Adrenal gland (tissue), 19 donors: ENCODE measurements at places on chromosomes 7 and 10.

GRCh38 chr7:14818871-14819270 is 83.7 kb downstream of the DGKB start:
- no peaks in the 10 kb centered on the region for H3K36me3 ChIP-seq
- H3K4me1 ChIP-seq: no peaks in the 10 kb centered on the region
- H3K4me3 ChIP-seq: no peak overlapping the region
- DNase-seq: no peak

DNA sequence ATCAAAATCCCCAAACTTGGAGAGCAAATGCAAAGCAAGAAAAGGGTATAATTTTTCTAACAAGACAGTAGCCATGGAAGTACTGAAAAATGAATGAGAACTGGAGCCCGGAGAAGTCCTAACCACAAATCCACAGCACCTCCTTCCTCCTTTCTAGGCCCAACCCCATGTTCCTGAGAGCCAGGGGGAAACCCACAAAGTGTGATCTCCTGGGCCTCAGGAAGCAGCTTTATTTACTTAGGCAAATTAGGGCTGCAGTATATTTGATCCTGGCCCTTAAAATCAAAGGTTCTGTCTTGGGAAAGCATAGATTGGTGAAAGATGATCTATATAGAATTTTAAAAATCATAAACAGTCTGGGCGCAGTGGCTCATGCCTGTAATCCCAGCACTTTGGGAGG is 103.0 kb downstream of the DOCK4 start:
- peaks cover under 1% of the 10 kb centered on the region for H3K4me1 ChIP-seq
- H3K27ac ChIP-seq: no peak overlapping the region
- H3K27me3 ChIP-seq: no peaks in the 10 kb centered on the region
- no peak overlapping the region for H3K4me3 ChIP-seq
- no peak for DNase-seq
- no peaks in the 10 kb centered on the region for H3K36me3 ChIP-seq

DNA sequence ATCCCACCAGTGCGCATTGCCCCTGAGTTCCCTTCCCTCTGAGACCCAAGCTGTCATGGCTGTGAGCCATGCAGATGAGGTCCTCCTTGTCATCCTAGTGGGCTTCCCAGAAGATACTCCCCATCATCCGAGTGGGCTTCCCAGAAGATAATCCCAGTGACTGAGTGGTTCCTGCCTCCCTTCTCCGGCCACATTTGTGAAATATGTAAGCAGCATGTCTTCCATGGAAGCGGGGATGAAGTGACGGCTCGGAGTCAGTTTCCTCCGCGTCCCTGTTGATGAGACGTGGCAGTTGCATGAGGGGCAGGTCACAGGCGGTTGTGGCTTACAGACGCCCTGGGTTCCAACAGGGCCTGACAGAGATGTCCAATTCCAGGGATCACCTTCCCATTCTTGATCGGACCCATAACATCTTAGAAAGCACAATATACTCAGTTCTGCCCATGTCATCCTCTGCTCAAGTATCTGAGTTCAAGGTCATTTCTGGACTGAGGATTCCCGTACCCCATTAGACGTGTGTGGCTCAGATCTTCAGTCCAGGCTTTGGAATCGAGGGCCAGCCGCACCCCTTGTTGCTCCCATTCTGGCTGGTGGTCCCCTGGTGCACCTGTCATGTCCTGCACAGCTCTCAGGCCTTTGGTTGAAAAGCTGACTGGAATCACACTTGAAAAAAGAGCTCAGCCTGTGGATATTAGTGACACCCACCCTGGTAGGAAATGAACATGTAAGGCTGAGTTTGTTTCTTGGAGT is 166.9 kb downstream of the PTPRN2 start:
- no peaks in the 10 kb centered on the region for H3K4me1 ChIP-seq
- H3K27ac ChIP-seq: no peak overlapping the region
- H3K4me3 ChIP-seq: no peak overlapping the region
- DNase-seq: no peak
- no peaks in the 10 kb centered on the region for H3K27me3 ChIP-seq

- H3K36me3 ChIP-seq: no peaks in the 10 kb centered on the region
- peaks cover 57% of the 10 kb centered on the region for H3K27me3 ChIP-seq
- DNase-seq: no peak
- H3K4me1 ChIP-seq: no peaks in the 10 kb centered on the region
- H3K27ac ChIP-seq: no peak overlapping the region
Measured at GRCh38 chr7:1220977-1221745, 11.5 kb upstream of the UNCX start.

GRCh38 chr10:8981277-8981676 is 926.8 kb downstream of the GATA3 start:
- no peak for DNase-seq
- no peaks in the 10 kb centered on the region for H3K27me3 ChIP-seq
- H3K27ac ChIP-seq: no peak overlapping the region
- H3K4me1 ChIP-seq: no peaks in the 10 kb centered on the region
- H3K36me3 ChIP-seq: no peaks in the 10 kb centered on the region
- H3K4me3 ChIP-seq: no peak overlapping the region

DNA sequence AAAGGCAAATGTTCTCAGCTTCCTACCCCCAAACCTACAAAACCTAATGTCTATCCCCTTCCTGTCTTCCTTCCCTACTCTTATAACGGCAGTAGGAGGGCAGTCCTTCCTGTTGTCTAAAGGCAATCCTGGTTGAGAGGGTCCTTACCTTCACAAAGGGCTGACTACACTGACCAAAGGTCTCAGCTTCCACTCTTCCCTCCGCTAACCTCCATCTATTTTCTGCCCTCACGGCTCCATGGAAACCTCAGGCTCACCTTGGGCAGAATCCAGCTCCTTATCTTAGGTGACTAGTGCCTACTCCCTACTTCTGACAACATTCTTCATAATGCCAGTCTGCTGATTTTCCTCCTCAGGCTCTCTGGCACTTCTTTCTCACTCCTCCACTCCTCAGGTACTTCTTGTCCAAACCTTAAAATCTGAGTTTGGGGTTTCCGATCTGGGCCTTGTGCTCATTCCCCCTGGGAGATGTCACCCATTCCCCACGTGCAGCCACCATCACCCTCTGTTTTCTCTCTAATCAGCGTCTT is 542 bp downstream of the FBXL13 start:
- H3K4me3 ChIP-seq: no peak overlapping the region
- H3K36me3 ChIP-seq: no peaks in the 10 kb centered on the region
- peak; percentile 43 for DNase-seq
- no peaks in the 10 kb centered on the region for H3K27me3 ChIP-seq

- no peaks in the 10 kb centered on the region for H3K4me1 ChIP-seq
- no peak overlapping the region for H3K27ac ChIP-seq
- H3K36me3 ChIP-seq: no peaks in the 10 kb centered on the region
Measured at GRCh38 chr10:113712755-113713639, 33.3 kb downstream of the CASP7 start.

- H3K4me1 ChIP-seq: no peaks in the 10 kb centered on the region
- DNase-seq: no peak
- no peak overlapping the region for H3K27ac ChIP-seq
Measured at GRCh38 chr10:49837685-49838084, 75.6 kb upstream of the OGDHL start.

DNA sequence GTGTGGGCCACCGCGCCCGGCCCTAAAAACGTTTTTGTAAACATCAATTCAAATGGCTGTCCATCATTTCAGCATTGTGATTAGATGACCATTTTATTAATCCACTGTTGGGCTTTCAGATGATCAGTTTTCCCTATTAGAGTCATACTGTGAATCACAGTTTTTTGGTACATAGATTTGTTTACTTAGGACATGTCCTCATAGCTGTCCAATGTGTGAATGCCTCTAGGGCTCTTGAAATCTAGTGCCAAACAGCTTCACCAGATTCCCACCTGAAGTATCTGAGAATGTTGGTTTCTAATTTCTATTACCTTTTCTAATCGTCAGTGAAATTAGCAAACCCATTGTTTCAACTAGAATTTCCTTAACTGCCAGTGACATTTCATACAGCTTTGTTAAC is 66.8 kb downstream of the UPF2 start:
- no peaks in the 10 kb centered on the region for H3K4me1 ChIP-seq
- no peak for DNase-seq
- H3K27me3 ChIP-seq: no peaks in the 10 kb centered on the region
- peaks cover 13% of the 10 kb centered on the region for H3K36me3 ChIP-seq
- no peak overlapping the region for H3K27ac ChIP-seq

GRCh38 chr7:120070201-120070600 is 202.8 kb upstream of the KCND2 start:
- no peaks in the 10 kb centered on the region for H3K27me3 ChIP-seq
- DNase-seq: no peak
- no peaks in the 10 kb centered on the region for H3K4me1 ChIP-seq
- no peak overlapping the region for H3K4me3 ChIP-seq
- H3K36me3 ChIP-seq: no peaks in the 10 kb centered on the region
